Activated naive CD8-positive, alpha-beta T cell treated with anti-CD3 and anti-CD28 coated beads for 36 hours (primary cell): ENCODE measurements at places on chromosomes 5 and 9. TPM values are rescaled to one million over a fixed set of nuclear protein-coding genes. Genes with fewer than 3 reads are reported as not detected.

GRCh38 chr9:137812356-137813023, 65.1 kb upstream of the CACNA1B start:
- no peak for DNase-seq

- no peak for DNase-seq
Observed at GRCh38 chr9:88776717-88777497, 214.4 kb upstream of the S1PR3 start.

DNA sequence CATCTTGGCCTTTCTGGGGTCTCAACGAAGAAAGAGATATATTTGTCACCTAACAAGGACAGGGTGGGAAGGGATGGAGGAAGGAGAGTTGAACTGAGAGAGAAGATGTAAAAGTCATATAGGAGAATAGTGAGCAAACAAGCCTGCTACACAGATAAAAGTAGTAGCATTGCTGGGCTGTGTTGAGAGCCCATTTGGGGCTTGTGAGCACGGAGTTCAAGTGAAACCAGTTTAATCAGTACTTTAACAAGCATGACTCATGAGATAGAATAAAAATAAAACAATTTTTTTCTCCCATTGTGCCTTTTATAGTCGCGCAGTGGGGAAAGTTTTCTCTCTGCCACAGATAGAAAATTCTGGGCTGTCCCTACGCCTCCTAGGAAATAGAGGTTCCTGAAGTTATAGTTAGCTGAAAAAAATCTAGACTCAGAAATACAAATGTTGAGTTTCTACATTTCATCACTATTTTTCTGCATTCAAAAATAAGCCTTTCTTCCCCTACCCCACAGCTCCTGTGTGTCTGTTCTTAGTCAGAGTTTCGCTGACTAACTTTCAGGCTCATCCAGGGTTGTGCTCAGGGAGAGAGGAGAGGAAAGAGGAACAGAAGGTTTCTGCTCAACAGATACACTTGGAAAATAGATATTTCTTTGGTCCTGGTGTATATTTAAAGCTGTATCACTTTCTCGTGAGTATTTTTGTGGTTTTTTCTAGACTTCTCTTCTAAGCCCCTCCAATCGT, 395.8 kb upstream of the ADAMTSL1 start:
- no peak for DNase-seq

Gene UGT3A2
- total RNA-seq, result not detected

DNA sequence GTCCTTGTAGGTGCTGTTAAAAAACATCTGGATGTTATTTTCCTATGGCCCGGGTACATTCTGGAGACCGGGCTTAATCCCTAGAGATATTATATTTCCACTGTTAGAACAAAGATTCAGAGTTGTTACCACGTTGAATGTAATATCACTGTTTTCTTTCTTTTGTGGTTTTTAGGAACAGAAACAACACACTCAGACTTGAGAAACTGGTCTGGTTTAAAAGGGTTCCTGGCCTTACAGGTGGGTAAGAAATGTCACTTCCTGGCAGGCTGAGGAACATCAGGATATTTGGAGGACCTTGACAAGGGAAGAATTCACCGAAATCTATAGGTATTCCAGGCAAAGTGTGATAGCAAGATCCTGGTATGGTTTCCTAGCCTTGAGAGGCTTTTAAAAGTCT, 10.3 kb upstream of the ANXA2R start:
- no peak for DNase-seq

Gene SLCO4C1
- 0.24 TPM for total RNA-seq

- DNase-seq, result no peak
Observed at GRCh38 chr5:2669913-2670312, 81.6 kb downstream of the IRX2 start.

Gene NEUROG1
- total RNA-seq, result not detected

Gene PCDHA4
- not detected for total RNA-seq

Gene NR4A3
- 35.7 TPM for total RNA-seq

GRCh38 chr5:139751236-139751635, 44.4 kb upstream of the PSD2 start:
- DNase-seq, result no peak

Gene CAVIN4
- 0.10 TPM for total RNA-seq

GRCh38 chr5:87400305-87400899, 12.3 kb downstream of the CCNH start:
- DNase-seq, result no peak

- no peak for DNase-seq
Observed at GRCh38 chr9:85516976-85517637, 224.6 kb downstream of the AGTPBP1 start.

Gene STKLD1
- total RNA-seq, result 0.31 TPM

GRCh38 chr9:93028448-93029006, 30.0 kb upstream of the SUSD3 start:
- peak; percentile 44 for DNase-seq

Gene RNF180
- total RNA-seq, result not detected

DNA sequence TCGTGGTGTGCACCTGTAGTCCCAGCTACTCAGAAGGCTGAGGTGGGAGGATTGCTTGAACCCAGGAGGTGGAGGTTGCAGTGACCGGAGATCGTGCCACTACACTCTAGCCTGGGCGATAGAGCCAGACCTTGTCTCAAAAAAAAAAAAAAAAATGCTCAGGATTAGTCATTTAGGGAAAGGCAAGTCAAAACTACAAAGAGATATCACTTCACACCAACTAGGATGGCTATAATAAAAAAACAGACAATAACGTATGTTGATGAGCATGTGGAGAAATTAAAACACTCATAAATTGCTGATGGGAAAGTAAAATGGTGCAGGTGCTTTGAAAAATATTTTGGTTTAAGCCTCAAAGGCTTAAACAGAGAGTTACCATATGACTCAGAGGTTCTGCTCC, 6.3 kb upstream of the ANKRD34B start:
- no peak for DNase-seq

Gene PDGFRB
- 1.1 TPM for total RNA-seq

Gene DAB2
- total RNA-seq, result 0.25 TPM

DNA sequence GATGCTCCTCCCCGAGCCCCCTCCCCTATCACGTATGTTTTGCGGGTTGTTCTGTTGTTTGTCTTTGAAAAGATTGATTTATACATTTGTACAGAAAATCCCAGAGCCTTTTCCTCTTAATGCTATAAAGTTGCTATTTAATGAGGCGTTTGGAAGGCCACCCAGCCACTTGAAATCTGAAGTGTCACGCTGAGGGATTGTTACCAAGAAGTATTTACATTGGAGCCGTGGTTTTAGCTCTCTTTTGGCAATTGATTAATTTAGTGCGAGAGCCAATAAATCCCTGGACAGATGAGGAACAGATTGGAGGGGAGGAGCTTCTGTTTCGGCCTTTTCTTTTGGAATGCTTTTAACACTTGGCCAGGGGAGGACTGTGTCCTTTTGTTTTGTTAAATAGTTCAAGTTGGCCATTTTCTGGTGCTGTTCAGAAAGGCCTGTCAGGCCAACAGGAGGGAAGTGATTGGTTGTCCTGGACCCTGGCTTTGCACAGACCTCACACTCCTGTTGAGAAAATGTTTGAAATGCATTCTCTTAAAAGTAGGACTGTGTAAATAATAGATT, 250.2 kb downstream of the PDZD2 start:
- DNase-seq, result no peak

Gene FAM153A
- 27.3 TPM for total RNA-seq

Gene GARIN3
- total RNA-seq, result 0.47 TPM

DNA sequence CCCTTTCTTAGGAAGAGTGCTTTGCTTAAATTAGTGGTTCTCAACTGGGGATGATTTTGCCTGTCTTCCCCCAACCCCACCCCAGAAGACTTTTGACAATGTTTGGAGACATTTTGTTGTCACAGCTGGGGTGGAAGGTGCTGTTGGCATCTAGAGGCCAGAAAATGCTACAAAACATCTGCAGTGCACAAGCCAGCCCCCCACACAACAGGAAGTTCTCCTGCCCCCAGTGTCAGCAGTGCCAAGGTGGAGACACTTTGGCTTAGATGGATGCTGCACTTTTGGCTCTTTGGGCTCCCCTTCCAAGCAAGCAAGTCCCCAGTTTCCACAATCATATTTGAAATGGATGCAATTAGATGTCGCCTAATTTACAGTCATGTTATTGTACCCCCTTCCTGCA, 2.7 kb downstream of the HEMGN start:
- no peak for DNase-seq

Gene CDH9
- total RNA-seq, result not detected

DNA sequence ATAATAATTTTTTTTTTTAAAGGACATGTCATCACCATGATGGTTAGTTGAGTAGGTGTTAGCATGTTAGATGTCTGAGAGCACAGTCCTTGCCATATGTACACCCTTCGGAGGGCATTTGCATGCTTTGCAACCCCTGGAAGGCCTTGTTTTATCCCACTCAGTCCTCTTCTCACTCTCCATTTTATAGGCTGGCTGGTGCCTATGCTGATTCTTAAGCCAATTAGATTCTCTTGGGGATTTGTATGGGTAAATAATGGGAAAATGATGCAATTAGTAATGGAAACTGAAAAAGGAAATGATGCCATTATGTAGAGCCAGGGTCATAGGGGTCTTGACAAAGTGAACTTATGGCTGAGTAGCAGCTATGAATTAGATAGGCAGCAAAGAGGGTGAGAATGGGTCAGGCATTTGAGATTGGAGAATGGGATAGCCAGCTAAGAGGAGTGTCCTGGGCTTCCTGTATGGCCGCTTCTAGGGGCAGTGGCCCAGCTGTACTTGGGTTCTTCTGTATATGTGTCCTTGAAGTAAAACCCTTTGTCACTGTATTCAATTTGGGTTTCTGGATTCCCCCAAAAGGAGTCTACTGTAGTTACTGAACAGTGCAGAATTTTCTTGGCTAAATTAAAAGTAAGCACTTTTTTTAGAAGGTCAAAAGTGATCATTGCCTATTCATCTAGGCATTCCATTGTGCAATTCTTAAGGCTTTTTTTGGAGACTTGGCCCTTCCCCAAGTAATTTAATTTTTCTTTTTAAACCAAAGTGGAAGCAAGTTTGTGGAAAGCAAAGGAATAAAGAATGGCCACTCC, 31.6 kb downstream of the LRRTM2 start:
- no peak for DNase-seq

DNA sequence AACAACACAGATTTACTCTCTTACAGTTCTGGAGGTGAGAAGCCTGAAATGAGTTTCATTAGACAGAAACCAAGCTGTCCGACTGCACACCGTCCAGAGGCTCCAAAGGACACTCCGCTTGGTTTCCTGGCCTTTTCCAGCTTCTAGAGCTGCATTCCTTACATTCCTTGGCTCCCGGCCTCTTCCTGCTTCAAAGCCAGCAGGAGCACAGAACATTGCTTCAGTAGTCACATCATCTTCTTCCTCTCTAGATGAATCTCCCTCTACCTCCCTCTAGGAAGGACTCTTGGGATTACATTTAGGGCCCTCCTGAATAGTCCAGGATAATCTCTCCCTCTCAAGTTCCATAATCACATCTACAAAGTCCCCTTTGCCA, 213.3 kb downstream of the CDK5RAP2 start:
- no peak for DNase-seq

Gene MED27
- 31.3 TPM for total RNA-seq

DNA sequence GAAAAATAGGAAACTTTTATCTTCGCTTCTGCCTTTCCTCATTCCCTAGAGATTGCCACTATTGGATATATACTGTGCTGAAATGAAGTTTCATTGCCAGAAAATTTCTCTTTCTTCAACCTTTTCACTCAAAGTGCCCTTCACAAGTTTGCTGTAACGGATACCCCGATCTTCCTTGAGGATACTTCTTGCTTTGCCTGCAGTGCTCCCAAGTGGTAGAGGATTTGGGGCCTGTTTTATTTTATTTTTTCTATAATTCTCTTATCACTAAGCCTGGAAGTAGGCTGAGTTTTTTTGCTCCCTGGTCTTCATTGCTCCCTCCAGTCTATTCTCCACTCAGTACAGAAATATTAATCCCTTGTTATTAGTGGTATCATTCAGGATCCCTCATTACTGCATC, 481.4 kb upstream of the CDH18 start:
- no peak for DNase-seq

- DNase-seq, result no peak
Observed at GRCh38 chr9:108521063-108521590, 334.7 kb downstream of the ACTL7B start.

GRCh38 chr5:54823006-54823405, 162.4 kb downstream of the ESM1 start:
- no peak for DNase-seq
